ENCODE measurements at places on chromosomes 7 and 10.
A peak's percentile ranks its signal among the peaks of the same experiment; 100 is the strongest.

- no peak for DNase-seq
Observed at GRCh38 chr10:123633106-123633505, 33.0 kb upstream of the GPR26 start.

DNA sequence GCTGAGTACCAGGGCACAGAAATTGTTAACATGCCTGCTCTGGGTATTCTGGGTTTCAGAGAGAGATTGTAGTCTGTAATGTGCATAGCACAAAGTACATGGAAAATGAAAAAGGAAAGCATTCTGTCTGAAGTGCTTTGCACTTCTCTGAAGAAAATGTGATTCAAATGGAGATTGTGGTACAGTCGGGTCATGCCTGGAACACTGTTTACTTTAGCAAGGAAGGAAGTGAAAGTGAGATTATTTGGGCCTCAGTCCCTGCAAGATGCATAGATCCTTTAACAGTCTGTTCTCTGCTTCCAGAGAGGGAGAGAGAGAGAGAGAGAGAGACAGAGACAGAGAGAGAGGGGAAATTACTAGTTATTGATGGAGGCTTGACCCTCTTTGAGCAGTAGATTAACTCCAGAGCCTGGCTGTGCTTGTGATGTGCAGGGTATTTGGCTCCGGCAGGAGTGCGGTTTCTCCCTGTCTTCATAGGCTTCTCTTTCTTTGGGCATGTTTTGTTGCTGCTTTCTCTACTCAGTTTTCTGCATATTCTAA, 5.4 kb downstream of the VWC2 start:
- DNase-seq: no peak

- DNase-seq: no peak
Observed at GRCh38 chr7:12103948-12104347, 107.1 kb upstream of the TMEM106B start.

- DNase-seq: peak; percentile 13
Observed at GRCh38 chr10:68096913-68097516, 12.3 kb upstream of the MYPN start.

DNA sequence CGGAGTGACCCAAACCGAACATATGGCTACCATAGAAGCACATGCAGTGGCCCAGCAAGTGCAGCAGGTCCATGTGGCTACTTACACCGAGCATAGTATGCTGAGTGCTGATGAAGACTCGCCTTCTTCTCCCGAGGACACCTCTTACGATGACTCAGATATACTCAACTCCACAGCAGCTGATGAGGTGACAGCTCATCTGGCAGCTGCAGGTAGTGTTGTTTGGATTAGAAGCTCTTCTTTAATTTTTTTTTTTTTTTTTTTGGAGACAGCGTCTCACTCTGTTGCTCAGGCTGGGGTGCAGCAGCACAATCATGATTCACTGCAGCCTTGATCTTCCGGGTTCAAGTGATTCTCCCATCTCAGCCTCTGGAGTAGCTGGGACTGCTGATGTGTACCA, 45.8 kb downstream of the NRF1 start:
- no peak for DNase-seq

DNA sequence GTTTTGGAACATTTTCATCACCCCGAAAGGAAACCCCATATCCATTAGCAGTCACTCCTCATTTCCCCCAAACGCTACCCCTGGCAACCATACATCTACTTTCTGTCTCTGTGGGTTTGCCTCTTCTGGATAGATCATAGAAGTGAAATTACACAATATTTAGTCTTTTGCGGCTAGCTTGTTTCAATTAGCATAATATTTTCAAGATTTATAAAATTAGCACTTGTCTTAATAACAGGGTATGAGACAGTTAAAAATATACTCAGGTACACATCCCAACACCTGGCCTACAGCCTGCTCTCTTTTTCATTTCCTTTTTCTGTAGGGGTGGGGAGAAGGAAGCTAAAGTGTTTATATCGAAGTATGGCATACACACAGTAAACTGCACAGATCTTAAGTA, 81.4 kb upstream of the LRGUK start:
- no peak for DNase-seq

GRCh38 chr7:95430864-95431263, 4.0 kb downstream of the PON2 start:
- DNase-seq: no peak
